Ovary (tissue), 10 donors: ENCODE measurements at places on chromosomes 6 and 20. TPM values are rescaled to one million over a fixed set of nuclear protein-coding genes. Genes with fewer than 3 reads are reported as not detected.

- H3K27ac ChIP-seq: no peak overlapping the region
- no peaks in the 10 kb centered on the region for H3K4me1 ChIP-seq
- no peaks in the 10 kb centered on the region for H3K36me3 ChIP-seq
- no peak for DNase-seq
- no peaks in the 10 kb centered on the region for H3K27me3 ChIP-seq
Measured at GRCh38 chr20:47125758-47126591, 230.5 kb downstream of the ZMYND8 start.

- no peaks in the 10 kb centered on the region for H3K36me3 ChIP-seq
- no peak overlapping the region for H3K4me3 ChIP-seq
- no peak for DNase-seq
- no peaks in the 10 kb centered on the region for H3K27me3 ChIP-seq
- H3K27ac ChIP-seq: no peak overlapping the region
- no peaks in the 10 kb centered on the region for H3K4me1 ChIP-seq
Measured at GRCh38 chr20:60900618-60901017, 351.4 kb upstream of the CDH4 start.

DNA sequence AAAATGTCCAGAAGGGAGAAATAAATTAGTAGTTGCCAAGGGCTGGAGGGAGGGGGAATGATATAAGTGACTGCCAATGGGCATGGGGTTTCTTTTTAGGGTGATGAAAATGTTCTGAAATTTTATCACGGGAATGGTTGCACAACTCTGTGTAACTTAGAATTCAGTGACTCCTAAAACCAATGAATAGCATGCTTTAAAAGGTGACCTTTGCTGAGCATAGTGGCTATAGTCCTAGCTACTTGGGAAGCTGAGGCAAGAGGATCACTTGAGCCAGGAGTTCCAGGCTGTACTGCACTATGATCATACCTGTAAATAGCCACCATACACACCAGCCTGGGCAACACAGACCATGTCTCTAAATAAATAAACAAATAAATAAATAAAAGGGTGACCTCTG, 109.0 kb downstream of the ATG5 start:
- peaks cover 1% of the 10 kb centered on the region for H3K4me1 ChIP-seq
- no peak overlapping the region for H3K4me3 ChIP-seq
- no peak overlapping the region for H3K27ac ChIP-seq
- no peak for DNase-seq
- H3K27me3 ChIP-seq: no peaks in the 10 kb centered on the region

DNA sequence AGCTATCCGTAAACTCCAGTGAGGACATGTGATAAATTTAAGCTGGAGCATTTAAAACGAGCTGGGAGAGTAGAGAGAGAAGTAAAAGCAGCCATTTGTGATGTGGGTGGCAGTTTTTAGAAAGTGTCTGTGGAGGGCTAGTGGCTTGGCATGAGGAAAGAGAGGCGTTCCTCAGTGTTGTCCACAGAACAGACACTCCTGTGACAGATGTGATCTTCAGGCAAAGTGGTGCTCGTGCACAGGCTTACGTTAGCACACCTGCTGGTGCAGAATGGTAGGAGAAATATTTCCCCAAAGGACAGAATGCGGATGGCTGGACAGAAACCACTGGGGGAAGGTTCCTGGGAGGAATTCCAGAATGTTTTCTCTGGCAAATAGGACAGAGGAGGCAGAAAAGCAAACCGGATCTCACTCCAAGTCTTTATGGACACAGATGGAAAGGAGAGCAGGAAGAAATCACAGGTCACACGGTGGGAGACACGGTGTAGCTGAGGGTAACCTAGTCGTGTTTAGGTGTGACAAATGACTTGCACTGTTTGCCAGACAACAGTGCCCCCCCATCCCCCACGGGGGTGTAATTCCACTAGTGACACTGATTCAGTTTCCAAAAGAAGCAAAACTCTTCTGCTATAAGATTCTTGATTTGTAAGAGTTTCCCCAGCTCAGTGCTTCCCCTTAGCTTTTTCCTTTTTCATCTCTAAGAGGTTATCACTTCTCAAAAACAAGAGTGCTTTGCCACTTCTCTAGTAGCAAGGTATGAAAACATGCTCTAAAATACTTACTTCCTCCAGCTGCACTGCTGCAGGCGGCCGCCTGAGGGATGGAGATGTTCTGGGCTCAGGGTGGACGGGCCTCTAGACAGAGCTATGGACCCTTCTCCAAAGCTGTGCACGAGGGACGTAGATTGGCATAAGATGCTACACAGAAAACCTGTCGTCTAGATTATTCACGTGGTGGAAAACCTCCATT, 293.2 kb downstream of the QKI start:
- H3K4me3 ChIP-seq: no peak overlapping the region
- H3K4me1 ChIP-seq: peaks cover 2% of the 10 kb centered on the region
- no peak for DNase-seq
- H3K27me3 ChIP-seq: no peaks in the 10 kb centered on the region

DNA sequence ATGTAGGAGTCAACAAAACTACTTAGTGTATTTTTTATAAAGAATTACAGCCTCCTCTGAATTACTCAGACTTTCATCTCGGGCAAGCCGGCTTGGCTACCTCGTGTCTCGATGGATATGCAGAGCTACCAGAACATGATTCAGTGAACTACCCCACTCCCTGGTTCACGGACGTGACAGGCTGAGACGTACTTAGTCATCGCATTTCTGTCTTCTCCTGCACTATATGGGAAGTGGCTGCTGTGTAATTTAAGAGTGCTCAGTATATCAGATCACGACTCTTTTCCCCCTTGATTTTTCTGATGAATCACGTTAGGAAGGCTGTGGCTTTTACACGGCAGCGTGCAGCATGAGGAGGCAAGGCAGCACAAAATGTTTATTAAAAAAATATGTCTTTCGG, 302.7 kb upstream of the ZFP64 start:
- no peaks in the 10 kb centered on the region for H3K4me1 ChIP-seq
- H3K27me3 ChIP-seq: no peaks in the 10 kb centered on the region
- no peak overlapping the region for H3K4me3 ChIP-seq
- no peak overlapping the region for H3K27ac ChIP-seq
- no peaks in the 10 kb centered on the region for H3K36me3 ChIP-seq
- DNase-seq: no peak

- H3K27ac ChIP-seq: no peak overlapping the region
- H3K27me3 ChIP-seq: no peaks in the 10 kb centered on the region
- H3K4me1 ChIP-seq: no peaks in the 10 kb centered on the region
- H3K4me3 ChIP-seq: no peak overlapping the region
- no peak for DNase-seq
Measured at GRCh38 chr20:9628141-9628540, 113.8 kb downstream of the LAMP5 start.

DNA sequence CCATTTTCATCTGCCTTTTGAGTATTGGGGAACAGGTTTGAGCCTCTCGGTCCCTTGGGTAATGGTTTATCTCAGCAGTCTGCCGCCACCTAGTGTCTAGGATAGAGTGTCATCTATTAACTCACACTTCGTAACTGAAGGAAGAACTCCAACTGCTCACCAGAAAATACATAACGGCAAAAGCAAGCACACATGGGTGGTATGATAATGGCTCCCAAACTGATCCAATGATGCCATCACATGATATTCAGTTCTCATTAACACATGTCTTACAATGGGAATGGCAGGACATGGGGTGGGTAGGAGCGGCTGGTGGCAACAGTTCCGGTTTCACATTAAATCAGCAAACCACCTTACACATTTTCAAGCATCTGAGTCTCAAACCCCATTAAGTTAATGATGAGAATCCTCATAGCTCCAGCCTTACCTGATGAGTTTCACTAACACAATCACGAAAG, 110.7 kb upstream of the PHACTR1 start:
- H3K36me3 ChIP-seq: no peaks in the 10 kb centered on the region
- H3K27ac ChIP-seq: no peak overlapping the region
- no peak overlapping the region for H3K4me3 ChIP-seq
- no peak for DNase-seq

DNA sequence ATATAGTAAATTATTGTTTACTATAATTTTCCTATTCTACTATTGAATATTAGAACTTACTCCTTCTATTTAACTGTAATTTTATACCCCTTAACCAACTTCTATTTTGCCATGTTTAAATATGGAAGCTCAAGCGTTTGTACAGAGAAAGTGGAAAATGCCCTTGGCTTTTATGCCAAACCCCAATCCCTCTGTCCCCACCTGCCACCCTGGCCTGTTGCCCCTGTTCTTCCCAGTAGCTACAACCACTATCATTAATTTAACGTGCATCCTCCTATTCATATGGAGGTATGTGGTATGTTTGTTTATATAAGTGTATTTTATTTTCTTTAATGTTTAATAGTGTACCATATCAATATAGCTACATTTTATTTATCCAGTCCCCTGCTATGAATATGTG, 58.1 kb downstream of the ASXL1 start:
- H3K4me3 ChIP-seq: no peak overlapping the region
- no peak for DNase-seq
- no peak overlapping the region for H3K27ac ChIP-seq
- peaks cover 7% of the 10 kb centered on the region for H3K4me1 ChIP-seq
- no peaks in the 10 kb centered on the region for H3K36me3 ChIP-seq

DNA sequence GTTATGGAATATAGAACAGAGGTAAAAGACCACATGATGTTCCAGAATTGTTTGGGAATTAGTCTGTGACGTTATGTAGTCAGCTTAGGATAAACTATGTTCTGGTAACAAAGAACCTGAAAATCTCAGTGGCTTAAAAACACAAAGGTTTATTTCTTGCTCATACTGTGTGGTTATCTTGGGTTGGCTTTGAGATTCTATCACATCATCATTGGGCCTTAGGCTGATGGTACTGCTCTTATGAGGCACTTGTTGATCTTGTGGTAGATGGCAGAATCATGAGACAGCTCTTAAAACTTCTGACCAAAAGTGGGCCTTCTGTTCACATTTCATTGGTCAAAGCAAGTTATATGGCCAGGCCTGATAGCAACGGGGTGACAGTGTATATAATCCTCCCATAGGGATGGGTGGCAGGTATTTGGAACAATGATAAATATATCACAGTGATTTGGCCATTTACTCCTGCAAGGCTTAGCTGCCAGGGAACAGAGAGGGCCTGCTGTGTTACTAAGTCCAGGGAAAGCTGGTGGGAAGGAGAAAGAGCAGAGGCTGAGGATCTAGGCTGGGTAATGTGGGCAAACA, 13.5 kb downstream of the DHX35 start:
- H3K27me3 ChIP-seq: no peaks in the 10 kb centered on the region
- no peak overlapping the region for H3K27ac ChIP-seq
- DNase-seq: no peak

- no peak for DNase-seq
- H3K36me3 ChIP-seq: no peaks in the 10 kb centered on the region
- peaks cover 14% of the 10 kb centered on the region for H3K4me1 ChIP-seq
- no peak overlapping the region for H3K4me3 ChIP-seq
Measured at GRCh38 chr6:116386581-116387299, 16.0 kb downstream of the DSE start.

DNA sequence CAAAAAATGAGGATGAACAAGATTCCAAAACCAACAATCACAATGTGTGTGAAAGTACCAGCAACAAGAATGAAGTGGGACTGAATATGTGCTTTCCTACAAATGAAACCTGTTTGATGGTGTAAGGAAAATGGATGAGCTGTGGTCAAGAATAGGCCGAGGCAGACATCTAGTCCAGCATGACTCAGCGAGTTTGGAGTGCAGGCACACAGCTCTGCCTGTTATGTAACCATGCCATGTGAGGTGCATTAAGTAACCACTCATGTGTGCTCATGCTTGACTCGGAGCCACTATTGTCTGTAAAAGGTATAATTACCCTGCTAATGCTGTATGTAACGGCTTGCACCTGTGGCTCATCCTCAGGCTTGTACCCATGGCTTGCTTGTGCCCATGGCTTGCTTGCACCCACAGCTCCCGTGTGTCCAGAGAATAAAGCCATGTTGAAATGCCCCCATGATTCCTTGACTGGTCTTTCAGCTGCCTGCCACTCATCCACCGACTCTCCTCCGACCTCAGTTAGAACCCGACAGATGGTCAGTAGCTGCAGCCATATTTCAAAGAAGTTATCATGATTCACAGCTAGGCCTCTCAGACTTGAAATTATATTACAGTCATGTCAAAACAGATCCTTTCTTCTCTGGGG, 98.7 kb downstream of the BACH2 start:
- DNase-seq: no peak
- H3K27me3 ChIP-seq: no peaks in the 10 kb centered on the region
- no peak overlapping the region for H3K27ac ChIP-seq
- H3K36me3 ChIP-seq: no peaks in the 10 kb centered on the region
- H3K4me1 ChIP-seq: no peaks in the 10 kb centered on the region

Gene C20orf144
- not detected for total RNA-seq

Gene BPIFB2
- total RNA-seq: not detected

Gene HLA-DPA1
- 11.8 TPM for total RNA-seq

Gene KCNK16
- total RNA-seq: not detected

Gene RBBP8NL
- total RNA-seq: 0.46 TPM
